CD4-positive, alpha-beta memory T cell (primary cell): ENCODE measurements at places on chromosomes 4 and X.

DNA sequence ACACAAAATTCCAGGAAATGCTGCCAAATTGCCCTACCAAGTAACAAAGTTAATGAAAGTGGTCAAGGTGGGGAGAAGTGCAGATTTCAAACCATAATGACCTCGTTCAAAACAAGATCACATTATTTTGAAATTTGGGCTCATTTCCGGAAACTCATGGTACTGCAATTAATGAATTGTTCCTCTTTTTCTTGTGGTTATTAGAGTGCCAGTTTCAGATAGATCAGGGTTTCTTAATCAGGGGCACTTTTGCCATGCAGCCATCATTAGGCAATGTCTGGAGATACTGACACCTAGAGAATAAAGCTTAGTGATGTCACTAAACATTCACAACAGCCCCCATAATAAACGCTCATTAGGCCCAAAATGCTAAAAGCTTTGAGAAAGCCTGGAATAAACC lies 381.5 kb upstream of the GALNT7 start:
- DNase-seq = no peak

DNA sequence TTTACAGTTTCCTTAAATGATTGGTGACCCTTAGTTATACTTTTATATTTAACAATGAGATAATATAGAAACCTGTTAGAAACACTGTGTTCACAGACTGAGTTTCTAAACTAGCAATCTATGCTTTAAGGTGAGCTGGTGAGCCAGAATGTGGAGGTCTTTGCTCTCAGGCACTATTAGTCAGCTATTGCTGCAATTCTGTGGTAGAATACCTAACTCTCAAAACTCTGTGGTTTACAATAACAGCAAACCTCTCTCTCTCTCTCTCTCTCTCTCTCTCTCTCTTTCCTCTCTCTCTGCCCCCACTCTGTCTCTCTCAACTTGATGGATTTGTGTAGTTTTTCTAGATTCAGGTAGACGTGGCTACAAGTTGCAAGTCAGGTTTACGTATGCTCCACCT lies 17.6 kb upstream of the LCORL start:
- DNase-seq = no peak

DNA sequence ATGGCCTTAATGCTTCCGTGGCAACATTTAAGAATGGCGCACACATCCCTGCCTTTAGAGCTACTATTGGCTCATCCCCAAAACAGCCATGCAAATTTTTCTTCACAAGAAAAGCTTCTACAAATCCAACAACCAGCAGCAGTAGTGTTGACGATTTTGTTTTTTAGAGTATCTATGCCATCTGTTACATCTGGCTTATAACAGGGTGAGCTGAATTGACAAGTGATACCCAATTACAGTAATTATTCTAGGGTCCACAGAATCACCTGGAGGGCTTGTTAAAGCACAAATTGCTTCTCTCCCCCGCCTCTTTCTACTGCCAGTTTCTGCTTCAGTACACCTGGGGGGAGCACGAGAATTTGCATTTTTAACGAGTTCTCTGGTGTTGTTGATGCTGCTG lies 34.1 kb downstream of the DCHS2 start:
- no peak for DNase-seq

GRCh38 chrX:115939070-115939469 lies 231.5 kb upstream of the AGTR2 start:
- no peak for DNase-seq

GRCh38 chr4:109301651-109302360 lies 652 bp downstream of the COL25A1 start:
- no peak for DNase-seq

DNA sequence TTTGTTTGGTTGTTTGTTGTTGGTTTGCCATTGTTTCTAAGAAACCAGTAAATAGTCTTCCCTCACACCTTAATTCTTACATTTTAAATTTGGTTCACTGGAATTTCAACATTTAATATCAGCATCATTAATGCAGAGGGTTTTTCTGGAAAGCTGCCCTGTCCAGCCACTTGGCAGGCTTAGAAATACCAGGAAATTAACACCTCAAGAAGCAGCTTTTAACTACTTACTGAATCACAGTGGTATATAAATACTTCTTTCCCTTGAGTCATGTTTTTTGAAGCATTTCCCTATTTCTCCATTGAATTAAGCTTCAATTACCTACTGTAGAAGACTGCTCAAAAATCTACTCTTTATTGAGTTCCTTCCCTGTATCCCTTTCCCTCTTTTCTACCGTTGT lies 1221.1 kb upstream of the ADGRL3 start:
- no peak for DNase-seq
